ENCODE measurements at places on chromosomes 6 and 20.

DNA sequence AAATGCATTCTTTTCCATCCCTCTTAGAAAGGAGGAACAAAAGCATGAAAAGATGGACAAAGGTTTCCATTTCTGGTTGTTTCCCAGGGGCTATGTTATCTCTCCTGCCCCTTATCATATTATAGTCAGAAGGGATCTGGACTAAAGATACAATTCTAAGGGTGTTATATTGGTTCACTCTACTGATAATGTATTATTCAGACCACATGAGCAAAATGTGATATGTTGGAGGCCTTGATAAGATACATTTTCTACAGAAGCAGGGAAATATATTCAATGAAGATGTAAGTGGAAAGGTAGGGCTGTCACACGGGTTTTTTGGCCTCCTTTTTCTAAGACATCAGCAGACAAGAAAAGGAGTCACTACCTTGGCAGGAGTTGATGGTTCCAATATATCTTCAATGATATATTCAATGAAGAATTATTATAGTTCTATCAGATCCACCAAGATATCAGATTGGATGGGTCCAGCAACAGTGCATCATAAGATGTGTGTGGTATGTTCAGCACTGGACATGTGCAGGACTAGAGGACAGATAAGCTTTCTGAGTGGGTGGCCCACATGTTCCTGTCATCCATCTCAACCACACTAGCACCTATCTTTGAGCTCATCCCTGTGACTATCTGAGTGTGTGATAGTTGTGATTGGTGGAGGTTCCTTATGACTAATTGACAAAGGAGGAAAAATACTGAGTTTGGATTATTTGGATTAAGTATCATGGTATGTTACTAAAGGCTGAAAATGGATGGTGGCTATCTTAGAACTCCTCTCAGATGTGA lies 5.7 kb upstream of the ZKSCAN3 start:
- no peak for DNase-seq

- DNase-seq: no peak
Measured at GRCh38 chr20:30281584-30282197, 975.8 kb upstream of the DEFB115 start.

DNA sequence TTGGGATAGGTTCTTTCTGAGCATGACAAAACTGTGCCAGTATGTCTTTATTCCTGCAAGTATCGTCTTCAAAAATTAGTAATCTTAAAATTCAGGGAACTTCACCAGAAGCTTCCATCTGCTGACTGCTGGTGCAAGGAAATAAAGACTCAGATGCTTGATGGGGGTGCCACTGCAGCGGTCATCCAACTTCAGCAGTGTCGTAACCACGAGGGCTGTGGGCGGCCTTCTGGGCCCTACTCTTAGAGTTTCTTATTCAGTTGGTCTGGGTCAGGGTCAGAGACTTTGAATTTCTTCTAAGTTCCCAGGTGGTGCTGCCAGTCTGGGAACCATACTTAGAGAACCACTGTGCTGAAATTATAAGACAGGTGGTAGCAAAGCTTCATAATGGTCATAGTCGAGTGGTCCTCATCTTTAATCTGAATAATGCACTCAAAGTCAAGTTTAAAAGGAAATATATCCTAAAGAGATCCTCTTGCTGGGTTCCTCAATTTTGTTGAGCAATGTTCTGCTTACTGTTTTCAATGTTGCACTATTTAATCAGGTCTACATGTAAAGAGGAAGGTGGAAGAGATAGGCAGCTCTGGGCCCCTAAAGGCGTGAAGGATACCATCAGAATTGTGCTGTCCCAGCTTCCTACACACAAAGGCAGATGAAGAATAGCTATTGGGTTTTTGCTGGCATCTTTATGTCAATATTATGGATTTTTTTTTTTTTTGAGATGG lies 165.4 kb upstream of the GMDS start:
- no peak for DNase-seq

GRCh38 chr6:144150710-144151657 lies 667 bp downstream of the STX11 start:
- DNase-seq: no peak

DNA sequence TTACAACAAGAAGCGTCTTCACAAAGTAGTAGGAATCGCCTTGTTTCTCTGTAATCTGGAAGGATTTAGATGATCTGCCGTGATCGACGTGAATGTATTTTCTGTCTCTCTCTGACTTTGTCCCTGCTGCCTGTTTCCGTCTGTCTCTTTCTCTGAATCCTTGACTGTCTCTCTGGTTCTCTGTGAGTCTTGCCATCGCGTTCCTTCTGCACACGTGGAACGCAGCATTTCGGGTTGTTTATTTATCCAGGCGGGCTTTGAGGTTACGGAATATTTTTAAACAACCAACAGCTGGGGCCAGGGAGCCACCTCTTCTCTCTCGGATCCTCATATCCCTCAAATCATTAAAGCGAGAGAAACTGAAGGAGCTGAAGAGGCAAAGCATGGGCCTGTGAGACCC lies 215.9 kb downstream of the ZDHHC14 start:
- DNase-seq: no peak

DNA sequence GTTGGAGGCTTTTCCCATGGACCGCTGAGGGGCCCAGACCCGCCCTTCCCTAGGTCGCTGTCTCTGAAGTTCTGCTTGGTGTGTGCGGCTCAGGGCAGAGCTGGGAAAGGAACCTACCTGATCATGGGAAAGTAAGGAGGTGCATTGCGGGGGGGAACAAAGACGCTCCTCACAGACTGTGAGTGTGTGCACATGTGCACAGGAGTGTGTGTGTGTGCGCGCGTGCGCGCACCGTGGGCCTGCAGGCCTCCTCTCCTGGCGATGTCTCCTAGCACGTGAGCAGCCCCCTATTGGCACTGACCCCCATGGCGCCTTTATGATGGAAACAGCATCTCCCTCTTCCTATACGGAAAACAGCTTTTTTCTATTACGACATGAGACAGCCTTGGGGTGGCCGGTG lies 224.1 kb downstream of the TAF4 start:
- no peak for DNase-seq

DNA sequence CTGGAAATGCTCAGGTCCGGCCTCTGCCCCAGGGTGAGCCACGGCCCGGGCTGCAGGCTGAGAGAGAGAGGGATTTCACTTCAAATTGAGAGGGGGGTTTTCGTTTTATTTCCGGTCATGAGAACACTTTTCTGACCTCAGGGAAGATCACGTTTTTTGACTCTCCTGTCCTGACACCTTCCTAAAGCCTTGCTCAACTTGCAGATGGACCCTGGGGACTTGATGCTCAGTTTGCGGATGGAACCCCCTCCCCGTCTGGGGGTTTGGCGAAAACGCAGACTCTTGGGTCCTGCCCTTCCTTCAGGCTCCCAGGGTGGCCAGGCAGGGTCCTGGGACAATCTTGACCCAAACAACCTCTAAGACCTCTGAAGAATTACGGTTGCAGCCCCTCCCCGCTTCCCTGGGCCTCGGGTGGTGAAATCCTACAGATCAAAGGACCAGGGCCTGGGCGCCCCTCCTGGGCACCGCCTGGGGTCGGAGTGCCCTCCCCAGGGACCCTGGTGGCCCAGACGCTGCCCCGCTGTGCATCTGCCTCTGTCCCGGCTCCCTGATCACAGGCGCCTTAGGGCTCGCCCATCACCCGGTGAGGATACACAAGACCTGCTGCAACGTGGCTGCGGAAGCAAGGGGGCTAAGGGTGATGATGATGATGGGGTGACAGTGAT lies 148.2 kb downstream of the ERMARD start:
- no peak for DNase-seq

DNA sequence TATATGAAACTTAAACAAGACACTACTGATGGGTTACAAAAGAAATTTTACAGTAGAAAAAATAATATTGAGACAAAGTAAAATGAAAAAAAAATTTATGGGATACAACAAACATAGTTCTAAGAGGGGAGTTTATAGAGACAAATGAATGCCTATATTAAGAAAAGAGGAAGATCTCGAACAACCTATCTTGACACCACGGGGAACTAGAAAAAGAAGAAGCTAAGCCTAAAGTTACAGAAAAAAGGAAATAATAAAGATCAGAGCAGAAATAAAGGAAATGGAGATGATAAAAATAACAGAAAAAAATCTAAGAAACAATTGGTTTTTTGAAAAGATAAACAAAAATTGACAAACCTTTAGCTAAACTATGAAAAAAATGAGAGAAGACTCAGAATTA lies 9.1 kb upstream of the ECHDC1 start:
- no peak for DNase-seq

- DNase-seq: no peak
Measured at GRCh38 chr6:17630511-17631073, 30.5 kb downstream of the FAM8A1 start.

DNA sequence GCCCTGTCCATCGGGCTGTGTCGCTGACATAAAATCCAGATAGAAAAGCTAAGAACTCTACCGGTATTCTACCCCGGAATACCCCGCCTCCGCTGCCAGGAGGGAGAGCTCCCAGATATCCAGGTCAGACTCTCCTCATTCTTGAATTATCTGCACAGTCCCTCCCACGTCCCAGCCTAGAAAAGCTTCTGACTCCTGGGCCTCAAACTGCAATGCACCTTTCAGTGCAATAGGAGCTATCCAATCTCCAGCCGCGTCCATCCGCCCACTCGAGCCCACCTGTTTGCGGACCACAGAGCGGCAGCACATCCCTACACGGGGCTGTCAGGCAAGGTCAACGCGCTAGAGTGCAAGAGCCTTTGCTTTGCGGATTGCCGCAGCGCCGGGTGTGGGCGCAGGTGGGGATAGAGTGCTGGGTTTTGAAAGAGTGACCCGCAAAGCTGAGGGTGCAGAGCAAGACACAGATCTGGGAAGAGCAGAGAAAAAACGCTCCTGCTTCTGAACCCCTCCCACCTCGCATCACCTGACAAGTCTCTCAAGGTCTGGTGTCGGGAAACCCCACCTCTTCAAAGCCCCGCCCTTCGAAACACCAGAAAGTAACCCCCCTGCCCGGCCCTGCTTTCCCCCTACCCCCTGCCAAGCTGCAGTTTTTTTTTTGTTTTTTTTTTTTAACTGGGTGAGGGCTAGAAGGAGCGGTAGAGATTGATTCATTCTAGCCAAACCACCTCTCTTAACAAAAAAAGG lies 1.3 kb downstream of the TAPBP start:
- no peak for DNase-seq

- DNase-seq: no peak
Measured at GRCh38 chr6:39313526-39314272, 520 bp downstream of the KCNK17 start.

DNA sequence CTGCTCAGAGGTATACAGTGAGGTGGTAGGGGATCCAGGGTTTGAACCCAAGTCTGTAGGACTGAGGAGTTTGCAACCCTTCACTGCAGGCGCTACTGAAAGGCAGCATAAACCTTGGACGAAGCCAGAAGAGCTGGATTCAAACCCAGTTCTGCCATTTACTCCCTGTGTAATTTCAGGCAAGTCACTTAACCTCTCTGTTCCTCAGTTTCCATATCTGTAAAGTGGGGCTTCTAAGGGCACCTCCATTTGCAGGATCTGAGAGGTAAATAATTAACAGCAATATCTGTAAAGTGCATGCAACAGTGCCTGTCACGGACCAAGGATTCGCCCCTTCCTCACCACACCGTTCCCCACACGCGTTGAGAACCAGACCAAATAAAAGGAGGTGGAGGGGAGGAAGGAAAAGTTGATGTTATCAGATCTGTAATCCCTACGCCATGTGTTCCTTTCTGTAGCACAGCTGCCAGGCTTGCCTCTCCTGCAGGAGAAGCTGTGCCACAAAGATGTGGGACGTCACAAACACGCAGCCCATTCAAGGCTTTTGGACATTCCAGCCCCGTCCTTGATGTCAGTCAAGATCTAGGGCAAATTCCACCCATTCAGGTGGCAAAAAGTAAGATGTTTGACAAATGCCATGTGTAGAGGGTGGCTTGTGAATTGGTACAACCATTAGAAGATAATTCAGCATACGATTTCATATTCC lies 9.8 kb downstream of the RIPOR3 start:
- no peak for DNase-seq

- no peak for DNase-seq
Measured at GRCh38 chr6:154380741-154381140, 24.1 kb upstream of the IPCEF1 start.

- no peak for DNase-seq
Measured at GRCh38 chr6:108438918-108439317, 121.8 kb upstream of the FOXO3 start.

- no peak for DNase-seq
Measured at GRCh38 chr6:38843798-38844197, 128.7 kb downstream of the DNAH8 start.

- DNase-seq: no peak
Measured at GRCh38 chr6:154466139-154466538, 44.3 kb downstream of the CNKSR3 start.

- DNase-seq: no peak
Measured at GRCh38 chr6:53441761-53442160, 93.0 kb upstream of the ELOVL5 start.

DNA sequence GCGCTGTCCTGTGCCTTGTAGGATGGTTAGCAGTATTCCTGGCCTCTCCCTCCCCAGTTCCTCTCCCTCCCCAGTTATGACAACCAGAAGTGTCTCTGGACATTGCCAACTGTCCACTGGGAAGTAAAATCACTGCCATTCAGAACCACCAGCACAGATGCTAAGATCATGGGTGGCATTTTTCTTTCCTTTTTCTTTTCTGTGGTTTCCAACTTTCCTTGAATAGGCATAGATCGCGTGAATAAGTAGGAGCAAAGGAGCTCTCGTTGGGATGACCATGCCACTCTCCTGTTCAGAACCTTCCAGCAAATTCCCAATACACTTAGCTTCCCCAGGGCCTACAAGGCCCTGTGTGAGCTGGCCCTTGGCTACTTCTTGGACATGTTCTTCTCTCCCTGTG lies 59.0 kb downstream of the EYA2 start:
- no peak for DNase-seq

DNA sequence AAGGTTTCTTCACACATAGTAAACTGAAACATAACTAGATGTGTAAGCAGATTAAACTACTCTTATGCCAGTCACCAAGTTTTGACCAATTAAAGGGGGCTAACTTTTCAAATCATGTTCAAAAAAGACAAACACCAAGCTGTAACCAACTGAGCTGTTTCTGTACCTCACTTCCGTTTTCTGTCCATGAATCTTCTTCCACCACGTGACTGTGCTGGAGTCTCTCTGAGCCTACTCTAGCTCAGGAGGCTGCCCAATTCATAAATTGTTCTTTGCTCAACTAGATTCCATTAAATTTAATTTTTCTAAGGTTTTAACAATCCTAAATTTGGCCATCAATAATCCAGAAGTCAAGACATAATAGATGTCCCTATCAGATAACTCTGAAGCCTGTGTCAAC lies 229.4 kb downstream of the FNDC1 start:
- DNase-seq: no peak

GRCh38 chr6:166406197-166406596 lies 23.5 kb upstream of the MPC1 start:
- DNase-seq: no peak
